ENCODE measurements at places on chromosomes 1 and 21.

DNA sequence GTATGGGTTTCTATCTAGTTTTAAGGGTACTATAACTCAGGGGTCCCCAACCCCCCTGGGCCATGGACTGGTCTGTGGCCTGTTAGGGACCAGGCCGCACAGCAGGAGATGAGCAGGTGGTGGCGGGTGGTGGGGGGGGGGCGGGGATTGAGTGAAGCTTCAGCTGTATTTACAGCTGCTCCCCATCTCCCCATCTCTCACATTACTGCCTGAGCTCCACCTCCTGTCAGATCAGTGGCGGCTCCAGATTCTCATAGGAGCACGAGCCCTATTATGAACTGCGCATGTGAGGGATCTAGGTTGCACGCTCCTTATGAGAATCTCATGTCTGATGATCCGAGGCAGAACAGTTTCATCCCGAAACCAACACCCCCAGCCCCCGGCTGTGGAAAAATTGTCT lies 95.1 kb upstream of the SLC45A1 start:
- DNase-seq, result no peak

GRCh38 chr1:15370268-15370667 lies 39.4 kb upstream of the EFHD2 start:
- DNase-seq, result no peak

DNA sequence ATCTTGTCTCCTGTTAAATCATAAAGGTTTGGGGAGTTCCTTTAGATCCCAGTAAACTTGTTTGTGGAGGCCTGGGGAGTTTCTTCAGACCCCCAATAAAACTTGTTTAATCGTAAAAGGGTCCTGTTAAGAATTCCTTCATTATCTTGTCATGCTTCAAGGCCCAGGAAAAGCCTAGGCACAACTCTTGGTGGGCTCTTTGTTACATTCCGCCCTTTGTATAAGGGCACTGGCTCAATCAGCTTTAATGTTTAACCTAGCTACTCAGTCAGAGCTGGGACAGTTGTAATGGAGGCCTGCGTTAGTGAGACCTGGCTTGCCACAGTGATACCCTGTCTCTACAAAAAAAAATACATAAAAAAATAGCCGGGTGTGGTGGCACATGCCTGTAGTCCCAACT lies 77.2 kb downstream of the MPZL1 start:
- no peak for DNase-seq

DNA sequence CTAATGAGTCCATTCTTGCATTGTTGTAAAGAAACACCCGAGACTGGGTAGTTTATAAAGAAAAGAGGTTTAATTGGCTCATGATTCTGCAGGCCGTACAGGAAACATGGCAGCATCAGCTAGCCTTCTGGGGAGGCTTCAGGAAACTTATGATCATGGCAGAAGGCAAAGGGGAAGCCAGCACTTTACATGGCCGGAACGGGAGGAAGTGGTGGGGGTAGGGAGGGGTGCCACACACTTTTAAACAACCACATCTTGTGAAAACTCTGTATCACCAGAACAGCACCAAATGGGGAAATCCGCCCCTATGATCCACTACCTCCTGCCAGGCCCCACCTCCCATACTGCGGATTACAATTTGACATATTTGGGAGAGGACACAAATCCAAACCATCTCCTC lies 43.9 kb downstream of the NOS1AP start:
- DNase-seq, result no peak

DNA sequence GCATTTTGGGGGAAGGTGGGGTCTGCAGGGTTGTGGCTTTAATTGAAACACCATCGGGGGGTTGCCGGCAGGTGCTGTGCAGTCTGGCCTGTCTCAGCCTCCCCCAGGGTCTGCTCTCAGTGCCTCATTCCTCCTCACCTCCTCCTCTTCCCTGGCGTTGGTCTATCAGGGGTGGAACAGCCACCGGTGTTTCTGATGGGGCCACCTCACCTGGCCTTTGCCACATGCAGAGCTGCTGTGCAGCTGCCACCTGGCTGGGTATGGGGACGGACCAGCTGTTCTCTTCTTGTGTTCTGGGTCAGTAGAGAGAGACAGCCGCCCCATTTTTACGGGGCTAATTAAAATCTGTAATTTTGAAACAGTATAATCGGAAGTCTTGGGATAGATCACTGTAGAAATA lies 53.9 kb downstream of the SPSB1 start:
- no peak for DNase-seq

GRCh38 chr1:21823980-21824702 lies 12.1 kb downstream of the LDLRAD2 start:
- no peak for DNase-seq

DNA sequence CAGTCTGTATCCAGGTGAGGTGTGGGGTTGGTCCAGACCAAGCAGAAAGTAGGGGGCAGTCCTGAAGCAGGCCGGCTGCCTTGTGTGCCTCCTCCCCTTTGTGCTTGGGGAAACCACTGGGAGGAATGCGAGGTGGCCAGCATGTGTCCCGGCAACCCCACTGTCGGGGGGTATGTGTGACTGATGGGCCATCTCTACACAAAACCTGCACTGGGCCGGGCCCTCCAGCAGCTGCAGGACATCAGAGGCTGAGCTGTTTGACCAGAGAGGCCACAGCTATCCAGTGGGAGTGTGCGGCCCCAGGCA lies 33.3 kb downstream of the TMEM51 start:
- no peak for DNase-seq

DNA sequence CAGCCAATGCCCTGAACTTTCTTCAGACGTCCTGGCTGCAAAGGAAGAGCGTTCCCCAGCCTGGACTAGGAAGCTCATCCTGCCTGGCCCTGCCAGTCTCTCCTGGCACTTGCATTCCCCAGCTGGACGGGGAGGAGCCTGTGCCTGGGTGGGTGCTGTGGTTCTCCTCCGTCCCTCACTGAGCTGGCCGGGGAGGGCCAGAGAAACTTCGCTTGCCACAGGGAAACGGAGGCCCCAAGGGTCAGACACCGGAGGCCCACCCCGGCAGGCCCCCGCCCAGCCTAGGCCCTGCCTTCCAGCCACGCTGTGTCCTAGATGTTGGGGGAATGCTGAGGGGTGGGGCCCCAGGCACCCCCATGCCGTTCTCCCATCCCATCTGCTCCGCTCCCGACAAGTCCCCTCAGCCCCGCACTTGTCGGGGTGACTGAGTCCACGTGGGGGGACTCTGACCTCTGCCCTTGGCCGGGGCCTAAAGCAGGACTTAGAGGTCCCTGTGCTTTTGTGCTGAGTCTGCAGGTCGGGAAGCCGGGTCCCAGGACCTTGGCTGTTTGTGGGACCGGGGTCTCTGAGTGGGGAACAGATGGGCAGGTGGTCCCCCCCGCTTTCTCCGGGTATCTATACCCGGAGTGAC lies 4.8 kb downstream of the FTCD start:
- no peak for DNase-seq

DNA sequence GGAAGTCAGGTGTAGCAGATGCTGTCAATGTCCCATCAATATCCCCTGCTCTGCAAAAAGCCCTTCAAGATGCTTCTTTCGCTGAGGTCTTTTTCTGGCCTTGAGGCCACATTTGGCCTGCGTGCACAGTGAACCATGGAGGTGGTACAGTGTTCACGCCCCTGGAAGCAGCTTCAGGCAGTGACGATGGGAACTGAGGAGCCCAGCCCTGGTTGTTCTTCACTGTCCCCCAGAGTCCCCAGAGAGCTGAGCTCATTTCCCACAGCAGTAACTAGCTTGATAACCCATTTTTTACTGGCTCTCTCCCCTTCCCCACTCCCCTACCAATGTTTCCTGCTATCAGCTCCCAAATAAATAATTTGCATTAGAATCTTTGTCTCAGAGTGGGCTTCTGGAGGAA lies 76.5 kb downstream of the OLIG1 start:
- no peak for DNase-seq

- DNase-seq, result no peak
Observed at GRCh38 chr1:200380589-200381021, 29.2 kb downstream of the ZNF281 start.

GRCh38 chr1:220007438-220007837 lies 38.9 kb downstream of the EPRS1 start:
- DNase-seq, result no peak

DNA sequence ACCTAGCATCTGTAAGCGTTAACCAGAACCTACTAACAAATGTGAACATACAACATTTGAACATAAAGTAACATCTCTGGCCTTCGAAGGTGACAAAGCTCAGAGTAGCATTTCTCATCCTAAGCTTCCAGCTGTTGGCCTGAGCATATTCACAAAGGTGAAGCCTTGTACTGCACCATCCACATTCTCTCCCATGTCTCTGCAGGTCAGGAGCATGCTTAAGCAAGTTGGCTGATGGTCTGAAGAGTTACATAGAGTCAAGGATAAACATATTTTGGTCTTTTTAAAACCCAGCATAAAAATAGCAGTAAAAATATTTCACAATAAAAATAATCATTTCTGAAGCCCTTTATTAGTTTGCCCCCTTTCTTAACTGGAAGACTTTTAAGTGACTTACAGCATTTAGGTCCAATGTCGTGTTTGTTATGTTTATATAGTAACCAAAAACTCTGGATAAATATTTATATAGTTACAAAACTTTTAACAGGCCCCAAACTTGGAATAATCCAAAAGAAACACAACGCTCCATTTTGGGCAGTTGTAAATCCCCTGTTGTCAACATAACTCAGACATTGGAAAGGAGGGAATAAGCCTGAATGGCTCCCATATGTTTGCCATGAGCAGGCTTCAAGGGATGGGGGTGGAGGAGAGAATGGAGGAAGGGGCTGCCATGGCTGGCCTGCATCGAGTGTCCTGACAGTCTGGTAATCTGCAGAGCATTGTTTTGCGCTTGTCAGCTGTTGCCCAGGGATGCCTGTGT lies 42.8 kb upstream of the ENAH start:
- DNase-seq, result peak; percentile 78

DNA sequence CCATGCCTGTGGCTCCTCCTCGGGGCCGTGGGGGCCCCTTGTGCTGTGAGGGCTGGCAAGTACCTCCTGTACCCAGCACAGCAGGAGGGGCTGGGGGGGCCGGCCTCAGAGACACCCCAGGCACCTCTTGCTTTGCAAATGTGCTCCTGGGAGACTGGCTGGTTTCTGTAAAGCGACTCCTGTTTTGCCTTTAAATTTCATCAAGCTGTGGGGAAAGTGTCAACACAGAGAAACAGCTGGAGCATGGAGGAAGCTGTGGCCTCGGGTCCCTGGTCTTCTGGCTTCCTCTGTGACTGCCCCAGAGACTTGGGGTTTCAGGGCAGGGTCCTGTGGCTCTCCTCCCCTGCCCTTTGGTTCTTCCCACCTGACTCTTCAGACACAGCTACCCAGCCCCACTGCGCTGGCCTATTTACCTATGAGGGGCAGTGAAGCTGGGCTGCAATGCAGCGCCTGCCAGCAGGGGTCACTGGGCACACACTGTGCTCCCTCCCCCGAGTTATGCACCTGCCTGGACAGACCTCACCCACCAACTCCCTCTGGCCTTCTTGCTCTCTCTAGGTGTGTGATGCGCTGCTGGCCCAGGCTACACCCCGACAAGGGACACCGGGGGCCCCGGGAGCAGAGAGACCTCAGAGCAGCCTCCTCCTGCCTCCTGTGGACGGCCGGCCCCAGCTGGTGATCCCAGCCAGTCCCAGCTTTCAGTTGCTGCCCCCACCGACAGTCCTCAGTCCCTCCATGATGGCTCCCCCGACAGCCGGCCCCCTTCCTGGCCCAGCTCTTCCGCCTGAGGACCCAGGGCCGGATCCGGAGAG lies 17.6 kb upstream of the PEX10 start:
- no peak for DNase-seq

GRCh38 chr1:245550720-245551043 lies 395.9 kb downstream of the KIF26B start:
- no peak for DNase-seq

- DNase-seq, result peak; percentile 12
Observed at GRCh38 chr1:93967306-93967705, 58.1 kb upstream of the GCLM start.

DNA sequence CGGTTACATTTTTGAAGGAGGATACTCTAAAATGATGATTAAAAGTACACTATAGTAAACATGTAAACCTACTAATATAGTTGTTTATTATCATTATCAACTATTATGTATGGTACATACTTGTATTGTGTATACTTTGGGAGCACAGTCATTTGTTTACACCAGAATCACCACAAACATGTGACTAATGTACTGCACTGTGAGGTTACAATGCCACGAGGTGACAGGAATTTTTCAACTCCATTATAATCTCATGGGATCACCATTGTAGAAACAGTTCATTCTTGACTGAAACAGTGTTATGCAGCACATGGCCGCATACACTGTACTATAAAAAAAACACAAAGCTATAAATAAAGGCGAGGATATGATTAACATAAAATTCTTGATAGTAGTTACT lies 44.3 kb downstream of the GPATCH2 start:
- DNase-seq, result no peak

DNA sequence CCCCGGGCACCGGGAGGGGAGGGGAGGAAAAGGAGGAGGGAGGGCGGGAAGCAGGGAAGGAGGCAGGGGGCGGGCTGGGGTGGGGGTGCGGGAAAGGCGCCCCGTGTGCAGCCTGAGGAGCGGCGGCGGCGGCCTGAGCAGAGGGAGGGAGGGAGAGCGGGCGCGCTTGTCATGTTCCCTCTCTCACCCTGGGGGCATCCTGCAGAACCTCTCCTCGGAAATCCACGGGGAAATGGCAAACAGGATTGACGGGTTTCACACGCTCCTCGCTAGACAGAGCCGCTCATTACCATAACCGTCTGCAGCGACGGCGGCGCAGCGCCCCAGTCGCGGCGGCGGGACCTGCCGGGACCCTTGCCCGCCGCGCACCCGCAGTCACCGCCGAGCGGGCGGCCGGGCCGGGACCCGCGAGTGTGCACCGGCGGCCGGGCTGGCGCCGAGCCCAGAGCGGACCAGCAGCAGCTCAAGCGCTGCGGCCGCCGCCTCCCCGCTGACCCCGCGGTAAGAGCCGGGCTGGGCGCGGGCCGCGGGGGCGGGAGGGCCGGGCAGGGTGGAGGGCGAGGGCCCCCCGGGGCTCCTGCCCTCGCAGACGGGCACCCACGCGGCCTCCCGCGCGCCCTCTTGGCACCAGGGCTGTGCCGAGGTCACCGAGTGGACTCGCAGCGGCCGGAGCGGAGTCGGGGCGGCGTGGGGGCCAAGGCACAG lies at the start of gene SERTAD4:
SERTAD4 (plus strand) TSS at position 286 of the 705 bp plus-strand sequence. CDS start 5,165 bp downstream, outside the sequence.
- peak; percentile 38 for DNase-seq

DNA sequence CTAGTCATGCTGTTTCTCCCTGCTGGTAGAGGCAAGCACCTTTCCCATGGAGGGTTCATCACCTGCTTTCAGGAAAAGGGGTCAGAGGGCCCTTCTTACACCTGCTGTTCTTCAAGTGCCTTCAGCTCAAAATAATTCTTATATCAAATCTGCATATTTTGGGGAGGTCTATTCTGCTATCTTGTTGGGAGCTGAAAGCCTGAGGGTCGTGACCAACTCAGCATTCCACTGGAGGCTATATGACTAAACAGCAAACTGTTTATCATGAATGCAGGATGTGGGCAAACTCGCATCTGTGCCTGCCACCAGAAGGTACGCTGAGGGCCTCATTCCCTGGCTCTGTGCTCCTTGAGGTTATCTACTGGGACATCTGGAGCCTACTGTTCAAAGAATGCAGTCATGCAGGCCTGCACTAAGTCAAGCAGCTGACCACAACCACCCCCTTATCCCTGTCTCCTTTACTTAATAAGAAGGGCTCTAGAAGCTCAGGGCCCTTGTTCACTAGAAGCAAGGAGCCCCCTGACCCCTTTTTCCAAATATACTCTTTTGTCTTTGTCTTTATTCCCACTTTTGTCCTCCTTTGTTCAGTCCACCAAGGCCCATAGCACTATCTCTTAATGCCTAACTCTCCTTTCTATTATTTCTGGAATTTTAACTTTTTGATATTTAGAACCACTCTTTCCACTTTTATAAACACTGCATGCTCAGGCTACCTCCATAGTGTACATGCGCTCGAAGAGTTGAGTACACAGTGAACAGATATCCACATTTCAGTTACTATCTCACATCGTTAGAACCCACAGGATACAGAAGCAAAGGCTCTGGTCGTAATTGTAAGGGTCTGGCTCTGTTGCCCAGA lies 4.5 kb upstream of the TRIM17 start:
- DNase-seq, result no peak

Data from fibroblast of skin of scalp (primary cell).